ENCODE measurements at places on chromosomes 2 and 18.

- no peaks in the 10 kb centered on the region for H3K27me3 ChIP-seq
Observed at GRCh38 chr18:37176621-37176934, 347.7 kb downstream of the KIAA1328 start.

GRCh38 chr2:196170213-196170605, 1.2 kb downstream of the STK17B start:
- H3K4me3 ChIP-seq: peak overlapping the region; percentile 84
- no peak for DNase-seq
- H3K36me3 ChIP-seq: no peaks in the 10 kb centered on the region
- peak overlapping the region; percentile 43 for H3K27ac ChIP-seq
- H3K27me3 ChIP-seq: peaks cover 4% of the 10 kb centered on the region

DNA sequence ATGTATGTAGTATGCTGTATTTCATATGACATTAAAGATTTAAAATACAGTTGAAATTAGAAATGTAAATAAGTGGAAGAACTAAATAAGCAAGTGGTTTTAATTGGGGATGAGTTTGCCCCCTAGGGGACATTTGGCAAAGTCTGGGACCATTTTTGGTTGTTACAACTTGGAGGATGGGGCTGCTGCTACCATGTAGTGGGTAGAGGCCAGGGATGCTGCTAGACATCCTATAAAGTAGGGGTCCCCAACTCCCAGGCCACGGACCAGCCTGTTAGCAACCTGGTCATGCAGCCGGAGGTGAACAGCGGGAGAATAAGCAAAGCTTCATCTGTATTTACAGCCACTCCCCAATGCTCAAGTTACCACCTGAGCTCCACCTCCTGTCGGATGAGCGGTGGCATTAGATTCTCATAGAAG, 27.9 kb upstream of the ASNSD1 start:
- no peaks in the 10 kb centered on the region for H3K4me1 ChIP-seq
- no peak overlapping the region for H3K4me3 ChIP-seq
- H3K27me3 ChIP-seq: no peaks in the 10 kb centered on the region
- H3K27ac ChIP-seq: no peak overlapping the region

- no peak overlapping the region for H3K4me3 ChIP-seq
- no peak for DNase-seq
- H3K27ac ChIP-seq: no peak overlapping the region
- peaks cover 4% of the 10 kb centered on the region for H3K4me1 ChIP-seq
- H3K27me3 ChIP-seq: no peaks in the 10 kb centered on the region
- H3K36me3 ChIP-seq: no peaks in the 10 kb centered on the region
Observed at GRCh38 chr2:235206399-235206798, 254.6 kb downstream of the SH3BP4 start.

Measured in spinal cord (tissue), 10 donors.